NCI-H446 treated with DMSO at 0.1 percent for 48 hours (cell line): ENCODE measurements at places on chromosomes 11 and 22.

GRCh38 chr11:70038034-70038834 lies 39.9 kb upstream of the ANO1 start:
- no peak for DNase-seq

DNA sequence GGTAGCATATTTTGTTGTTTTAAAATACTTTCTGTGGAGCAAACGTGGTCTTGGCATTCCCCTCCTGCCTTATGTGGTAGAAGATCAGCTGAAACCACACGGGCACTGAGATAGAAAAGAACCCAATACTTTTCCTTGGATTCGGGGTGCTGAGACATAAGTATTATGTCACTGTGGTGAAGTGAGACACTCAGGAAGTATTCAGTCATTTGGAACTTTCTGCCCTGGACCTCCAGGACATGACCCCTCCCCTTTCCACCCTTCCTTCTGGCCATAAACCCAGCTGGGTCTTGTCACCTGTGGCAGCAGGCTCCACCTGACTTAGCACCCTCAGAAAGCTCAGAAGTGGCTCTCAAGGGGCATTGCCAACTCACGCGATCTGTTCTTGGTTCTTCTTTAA lies 123.4 kb downstream of the SWAP70 start:
- DNase-seq, result no peak

- no peak for DNase-seq
Measured at GRCh38 chr22:21573293-21573734, 5.8 kb downstream of the UBE2L3 start.

GRCh38 chr22:21797444-21798221 lies 62.0 kb upstream of the YPEL1 start:
- DNase-seq, result no peak

DNA sequence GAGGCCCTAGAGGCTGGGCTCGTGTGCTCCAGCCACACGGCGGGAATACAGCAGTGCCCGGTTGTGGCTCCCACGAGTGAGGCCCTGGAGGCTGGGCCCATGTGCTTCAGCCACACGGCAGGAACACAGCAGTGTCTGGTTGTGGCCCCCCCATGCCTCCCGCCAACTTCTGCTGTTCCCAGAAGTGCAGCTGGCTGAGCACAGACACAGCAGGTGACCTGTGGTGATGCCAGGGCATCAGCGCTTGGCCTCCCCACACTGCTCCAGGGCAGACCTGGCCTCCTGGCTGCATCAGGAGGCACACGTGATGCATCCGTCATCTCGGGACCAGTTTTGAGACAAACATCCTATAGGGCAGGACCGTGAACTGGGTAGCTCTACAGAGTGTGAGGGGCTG lies 110.3 kb downstream of the KCNQ1OT1 start:
- no peak for DNase-seq

GRCh38 chr11:74626604-74627003 lies 34.2 kb downstream of the POLD3 start:
- no peak for DNase-seq

DNA sequence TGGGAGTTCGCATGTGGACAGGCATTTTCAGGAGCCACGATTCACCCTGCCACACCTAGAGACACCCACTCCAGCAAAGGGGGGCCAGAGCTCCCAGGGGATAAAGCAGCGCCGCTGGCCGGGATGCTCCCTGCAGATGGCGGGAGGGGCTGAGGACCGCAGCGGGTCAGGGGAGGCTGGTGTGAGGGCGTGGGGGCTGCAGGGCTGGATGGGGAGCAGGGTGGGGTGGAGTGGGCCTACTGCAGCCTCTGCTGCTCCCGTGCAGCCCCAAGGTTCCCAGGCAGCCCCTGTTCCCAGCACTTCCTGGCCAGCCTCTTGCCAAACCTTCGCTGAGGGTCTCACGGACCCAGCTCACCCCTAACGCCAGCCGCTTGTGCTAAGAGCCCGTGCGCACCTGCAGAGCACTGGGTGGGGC lies 13.0 kb downstream of the MUC5B start:
- no peak for DNase-seq

GRCh38 chr11:65633390-65634108 lies 4.4 kb upstream of the SIPA1 start:
- DNase-seq, result no peak

DNA sequence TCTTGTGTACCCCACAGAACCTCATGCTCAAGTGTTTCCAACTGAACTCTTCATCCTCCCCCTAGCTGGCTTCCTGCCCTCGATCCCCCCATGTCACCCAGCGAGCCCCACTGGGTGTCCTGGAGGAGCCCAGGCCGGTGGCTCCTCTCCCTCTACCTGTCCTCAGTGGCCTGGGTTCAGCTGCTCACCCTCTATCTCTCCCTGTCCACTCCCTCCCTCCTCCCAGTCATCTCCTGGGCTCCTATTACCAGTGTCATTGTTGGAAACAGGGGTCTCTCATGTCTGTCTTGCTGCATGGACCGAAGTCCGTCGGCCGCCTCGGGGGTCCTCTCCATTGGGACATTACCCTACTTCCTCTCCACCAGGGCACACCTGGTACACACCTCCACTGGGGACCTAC lies 12.9 kb upstream of the MPPED1 start:
- no peak for DNase-seq

DNA sequence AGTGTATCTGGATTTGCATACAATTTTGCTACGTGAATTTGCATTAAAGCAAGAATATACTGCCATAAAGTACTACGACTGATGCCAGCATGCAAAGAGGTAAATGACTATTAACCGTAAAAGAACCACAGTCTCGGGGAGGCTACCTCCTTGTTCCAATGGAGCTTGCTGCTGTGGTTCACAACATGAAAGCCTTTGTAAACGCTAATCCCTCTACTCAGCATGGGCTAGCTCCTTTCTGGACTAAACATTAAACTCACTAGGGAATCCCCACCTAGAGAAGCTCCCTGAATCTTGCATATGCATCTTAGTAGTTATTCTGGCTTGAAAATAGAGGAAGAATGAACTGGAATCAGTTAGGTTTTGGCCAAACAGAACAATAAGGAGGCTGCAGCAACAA lies 60.5 kb upstream of the ARHGAP32 start:
- DNase-seq, result no peak

DNA sequence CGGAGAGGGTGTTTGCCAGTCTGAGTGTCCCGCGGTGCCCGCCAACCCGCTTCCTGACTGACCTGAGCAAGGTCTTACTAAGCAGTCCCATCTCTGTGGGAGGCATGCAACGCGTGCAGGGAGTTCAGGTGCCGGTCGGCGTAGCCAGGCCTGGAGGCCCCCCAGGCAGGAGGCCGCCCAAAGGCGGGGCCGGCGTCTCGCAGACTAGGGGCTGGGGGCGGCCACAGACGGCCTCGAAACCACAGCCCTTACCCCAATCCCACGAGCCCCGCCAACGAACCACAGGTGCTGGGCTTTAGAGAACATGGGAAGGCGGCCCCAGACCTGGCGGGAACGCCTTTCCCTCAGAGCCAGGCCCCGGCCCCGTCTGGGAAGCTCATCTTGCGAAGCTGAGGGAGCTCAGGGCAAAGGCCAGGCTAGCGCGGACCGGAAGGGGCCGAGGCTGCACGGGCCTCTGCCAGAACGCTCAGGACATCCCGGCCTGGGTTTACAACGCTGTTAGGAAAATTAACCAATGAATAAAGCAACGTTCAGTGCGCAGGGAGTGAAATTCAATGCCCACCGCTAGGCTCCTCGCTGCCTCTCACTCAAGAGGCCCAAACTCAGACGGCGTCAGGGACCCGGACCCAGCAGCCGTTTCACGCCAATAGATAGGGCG lies 2.1 kb upstream of the MTFP1 start:
- DNase-seq, result no peak

DNA sequence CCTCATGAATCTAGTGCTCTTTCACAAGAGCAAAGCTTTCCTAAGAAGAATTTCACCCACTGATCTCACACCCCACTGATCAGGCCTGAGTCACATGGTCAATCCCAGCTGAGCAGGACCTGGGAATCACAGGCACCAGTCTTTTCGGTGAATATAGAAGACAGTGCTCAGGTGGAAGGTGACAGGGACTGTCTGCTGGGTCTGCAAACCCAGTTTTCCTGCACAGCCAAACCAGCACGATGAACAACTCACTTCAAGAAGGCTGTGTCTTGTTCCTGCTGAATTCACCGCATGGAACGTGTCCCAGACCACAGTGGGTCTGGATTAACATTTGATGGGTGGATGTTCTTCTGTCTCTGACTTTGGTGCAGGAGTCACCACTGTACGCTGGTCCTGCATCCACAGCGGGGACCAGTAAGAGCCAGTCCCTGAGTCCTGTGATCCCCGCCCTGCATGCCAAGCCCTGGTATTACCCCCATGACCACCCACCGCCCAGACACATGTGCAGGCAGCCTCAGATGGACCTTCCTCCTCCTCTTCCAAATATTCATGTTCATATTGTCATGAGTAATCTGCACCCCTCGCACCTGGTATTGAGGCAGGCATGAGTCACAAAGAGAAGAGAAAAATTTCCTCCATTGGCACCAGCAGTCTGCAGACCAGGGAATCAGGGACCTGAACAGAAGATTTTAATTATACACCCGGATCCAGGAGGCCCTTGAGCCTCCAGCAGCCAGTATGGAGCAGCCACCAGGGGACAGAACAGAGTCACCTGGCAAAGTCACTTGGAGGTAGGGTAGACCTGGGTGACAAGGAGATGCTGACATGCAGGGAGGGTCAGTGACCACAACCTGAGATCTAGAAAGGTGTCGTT lies 8.6 kb upstream of the IGLL5 start:
- no peak for DNase-seq

- peak; percentile 93 for DNase-seq
Measured at GRCh38 chr22:18966748-18967147, 30.7 kb upstream of the PRODH start.

DNA sequence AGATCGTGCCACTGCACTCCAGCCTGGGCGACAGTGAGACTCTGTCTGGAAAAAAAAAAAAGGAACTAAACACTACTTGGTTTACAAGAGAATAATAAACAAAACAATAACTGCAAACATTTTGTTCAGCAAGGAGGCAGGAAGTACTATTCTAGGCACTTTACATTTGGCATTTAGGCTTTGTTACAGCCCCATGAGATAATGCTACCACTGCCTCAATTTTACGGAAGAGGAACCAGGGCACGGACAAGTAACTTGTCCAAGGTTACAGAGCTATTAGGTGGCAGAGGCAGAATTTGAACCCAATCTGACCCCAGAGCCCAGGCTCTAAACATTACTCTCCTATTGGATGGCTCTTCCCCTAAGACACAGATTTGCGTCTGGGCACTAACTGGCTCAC lies 108.7 kb upstream of the AKIP1 start:
- no peak for DNase-seq

DNA sequence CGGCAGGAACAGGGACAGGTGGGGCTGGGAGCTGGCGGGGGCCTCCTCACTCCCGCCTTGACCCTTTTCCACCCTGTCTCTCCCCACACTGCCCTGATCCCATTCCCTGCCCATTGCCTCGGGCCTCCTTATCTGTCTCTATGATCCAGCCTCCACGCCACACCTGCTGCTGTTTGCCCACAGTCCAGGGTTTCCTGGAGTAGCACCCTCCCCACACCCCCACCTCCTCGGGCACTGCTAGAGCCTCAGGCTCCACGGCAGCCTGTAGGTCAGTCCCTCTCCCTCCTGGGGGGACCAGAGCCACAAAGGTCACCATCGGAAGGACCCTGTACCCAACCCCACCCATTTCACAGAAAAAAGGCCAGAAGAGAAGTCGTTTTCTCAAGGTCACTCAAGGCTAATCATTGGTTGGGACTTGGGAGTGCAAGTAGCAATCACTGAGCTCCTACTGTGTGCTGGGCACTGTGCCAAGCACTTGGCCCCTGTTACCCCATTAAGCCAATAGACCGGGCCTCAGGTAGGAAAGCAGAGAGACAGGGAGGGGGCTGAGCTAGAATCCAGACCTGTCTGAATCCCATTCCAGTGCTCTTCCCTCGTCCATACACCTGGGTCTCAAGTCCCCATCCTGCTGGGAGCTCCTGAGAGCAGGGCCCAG lies 71.8 kb downstream of the PDE2A start:
- DNase-seq, result no peak

GRCh38 chr22:49582678-49583077 lies 245.0 kb downstream of the BRD1 start:
- no peak for DNase-seq

- DNase-seq, result no peak
Measured at GRCh38 chr11:85698195-85698594, 12.2 kb upstream of the CCDC89 start.

DNA sequence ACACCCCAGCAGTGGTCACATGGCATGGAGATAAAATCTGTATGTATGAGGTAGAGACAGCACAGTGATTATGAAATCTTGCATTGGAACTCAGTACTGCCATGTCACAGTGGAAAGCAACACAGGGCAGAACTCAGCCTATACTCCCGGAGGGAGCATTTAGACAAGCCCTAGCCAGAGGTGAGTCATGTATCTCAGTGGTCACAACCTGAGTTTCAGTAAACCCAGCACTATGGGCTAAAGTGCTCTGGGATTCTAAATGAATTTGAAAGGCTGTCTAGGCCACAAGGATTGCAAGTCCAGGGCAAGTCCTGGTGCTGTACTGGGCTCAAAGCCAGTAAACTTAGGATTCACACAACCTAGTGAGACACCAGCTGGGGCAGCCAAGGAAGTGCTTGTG lies 1717.1 kb upstream of the RAG2 start:
- DNase-seq, result no peak

GRCh38 chr11:47672283-47672730 lies 29.9 kb upstream of the MTCH2 start:
- DNase-seq, result no peak

GRCh38 chr11:120224972-120225909 lies 14.4 kb downstream of the OAF start:
- no peak for DNase-seq

DNA sequence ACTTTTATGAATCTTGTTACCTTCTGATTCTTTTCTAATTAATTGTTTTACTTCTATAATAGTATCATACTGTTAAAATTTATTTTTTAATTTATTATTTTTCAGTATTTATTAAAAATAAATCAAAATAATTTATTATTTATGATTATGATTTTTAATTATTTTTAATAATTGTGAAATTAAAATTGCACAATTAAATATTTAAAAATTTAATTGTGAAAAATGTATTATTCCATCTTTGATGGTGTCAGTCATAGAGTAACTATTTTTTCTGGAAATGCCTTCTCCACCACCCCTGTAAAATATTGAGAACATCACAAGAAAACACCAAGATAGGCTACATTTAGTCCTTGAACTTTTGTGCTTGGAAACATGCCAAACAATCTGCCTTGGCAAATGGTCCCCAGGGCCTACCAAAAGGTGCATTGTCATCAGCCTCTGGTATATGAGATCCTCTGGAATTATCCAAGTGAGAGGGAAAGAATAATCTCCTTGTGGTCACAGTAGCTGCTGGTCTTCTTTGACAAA lies at the start of gene OR8H2:
Gene OR8H2 (plus strand): TSS at position 478 of the 528 bp plus-strand sequence. CDS start 1,356 bp downstream, outside the sequence.
- no peak for DNase-seq

DNA sequence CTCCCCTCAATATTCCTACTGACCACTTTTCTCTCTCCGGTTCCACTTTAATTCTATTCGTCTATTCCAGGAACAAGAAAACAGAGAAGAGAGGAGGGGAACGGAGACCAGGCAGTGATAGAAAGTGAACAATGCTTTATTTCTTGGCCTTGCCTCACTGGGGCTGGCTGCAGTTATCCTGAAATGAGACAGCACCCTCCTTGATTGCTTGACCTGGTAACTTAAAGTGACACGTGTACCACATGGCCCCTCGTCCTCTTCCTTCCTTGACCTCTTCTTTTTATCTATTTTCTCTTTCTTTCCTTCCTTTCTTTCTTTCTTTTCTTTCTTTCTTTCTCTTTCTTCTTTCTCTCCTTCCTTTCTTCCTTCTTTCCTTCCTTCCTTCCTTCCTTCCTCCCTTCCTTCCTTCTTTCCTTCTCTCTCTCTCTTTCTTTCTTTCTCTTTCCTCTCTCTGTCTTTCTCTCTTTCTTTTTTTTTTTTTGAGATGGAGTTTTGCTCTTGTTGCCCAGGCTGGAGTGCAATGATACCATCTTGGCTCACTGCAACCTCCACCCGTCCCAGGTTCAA lies 52.8 kb upstream of the CLMP start:
- no peak for DNase-seq

- DNase-seq, result peak; percentile 23
Measured at GRCh38 chr11:61899146-61899841, 7.9 kb upstream of the FADS3 start.
